Activated CD4-positive, alpha-beta T cell treated with anti-CD3 and anti-CD28 coated beads, Interleukin-2, amount 50 U/mL, for 16 hours (primary cell): ENCODE measurements at places on chromosomes 13 and 19.

DNA sequence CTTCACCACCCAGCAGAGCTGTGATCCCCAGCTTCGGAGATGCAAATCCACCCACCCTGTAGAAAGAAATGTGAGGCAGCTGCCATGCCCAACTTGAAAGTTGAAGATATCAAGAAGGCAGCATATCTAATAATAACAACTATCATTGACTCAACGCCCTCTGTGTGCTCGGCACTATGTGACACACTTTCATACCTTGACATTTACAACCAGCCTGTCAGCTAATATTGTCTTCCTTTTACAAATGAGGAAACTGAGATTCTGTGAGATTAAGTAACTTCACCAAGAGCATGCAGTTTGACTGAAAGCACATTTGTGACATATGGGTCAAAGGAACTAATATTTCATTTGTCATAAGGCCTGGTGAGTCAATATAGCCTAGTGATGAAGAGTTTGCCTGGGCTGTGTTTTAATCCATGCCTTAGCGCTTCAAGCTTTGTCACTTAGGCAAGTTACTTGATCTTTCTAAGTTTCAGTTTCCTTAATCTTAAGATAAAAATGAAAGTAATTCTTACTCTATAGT lies 137.0 kb downstream of the FLT1 start:
- DNase-seq, result peak; percentile 16

- DNase-seq, result no peak
These were observed 5.3 kb upstream of the PROZ start for GRCh38 chr13:113152984-113153809.

DNA sequence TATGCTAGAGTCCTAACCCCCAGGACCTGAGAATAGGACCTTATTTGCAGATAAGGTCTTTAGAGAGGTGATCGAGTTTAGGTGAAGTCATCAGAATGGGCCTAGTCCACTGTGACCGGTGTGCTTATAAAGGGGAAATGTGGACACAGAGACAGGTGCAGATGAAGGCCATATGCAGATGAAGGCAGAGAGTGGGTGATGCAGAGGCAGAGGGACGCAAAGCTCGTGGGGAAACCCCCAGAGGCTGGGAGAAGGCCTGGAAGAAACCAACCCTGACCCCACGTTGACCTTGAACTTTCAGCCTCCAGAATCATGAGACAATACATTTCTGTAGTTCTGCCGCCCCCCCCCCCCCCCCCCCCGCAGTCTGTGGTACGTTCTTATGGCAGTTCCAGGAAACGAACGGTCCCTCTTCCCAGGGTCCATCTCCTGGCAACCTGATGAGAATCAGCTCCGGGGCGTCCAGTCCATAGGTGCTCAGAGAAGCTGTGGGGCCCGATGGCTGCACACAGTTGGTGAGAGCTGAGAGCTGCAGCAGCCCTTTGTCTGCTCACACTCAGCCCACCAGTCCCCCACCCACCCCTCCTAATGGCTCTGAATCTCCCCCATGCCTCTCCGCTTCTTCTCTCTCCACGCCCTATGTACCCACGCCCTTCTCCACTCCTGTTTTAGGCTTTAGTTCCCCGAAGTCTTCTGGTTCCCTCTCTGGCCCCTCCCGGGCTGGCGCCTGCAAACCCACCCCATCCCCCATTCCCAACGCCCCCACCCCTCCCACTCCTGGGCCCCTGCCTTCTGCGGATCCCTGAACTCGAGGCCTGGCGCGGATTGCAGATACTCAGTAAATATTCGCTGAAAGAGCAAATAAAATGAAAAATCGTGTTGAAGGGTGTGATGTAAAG lies 218.3 kb upstream of the MAB21L1 start:
- no peak for DNase-seq

GRCh38 chr19:42270346-42271044 lies 1.4 kb downstream of the CIC start:
- DNase-seq, result peak; percentile 73

DNA sequence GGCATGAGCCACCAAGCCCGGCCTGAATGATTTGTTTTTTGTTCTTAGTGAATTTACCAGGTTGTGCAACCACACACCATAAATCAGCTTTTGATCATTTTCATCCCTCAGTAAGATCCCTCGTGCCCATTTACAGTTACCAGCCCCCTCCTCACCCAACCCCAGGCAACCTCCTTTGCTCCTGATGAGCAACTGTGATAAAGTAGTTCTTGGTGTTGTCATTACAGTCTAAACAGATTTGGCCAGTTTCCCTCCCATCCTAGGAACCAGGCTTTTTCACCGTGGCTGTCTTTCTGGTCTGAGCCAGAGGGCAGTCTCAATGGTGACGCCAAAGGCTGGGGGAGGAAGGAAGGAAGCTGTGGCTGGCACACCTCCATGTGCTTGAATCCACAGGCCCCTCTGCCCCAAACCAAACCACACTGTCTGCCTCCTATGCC lies 61.2 kb upstream of the WDFY2 start:
- peak; percentile 63 for DNase-seq

DNA sequence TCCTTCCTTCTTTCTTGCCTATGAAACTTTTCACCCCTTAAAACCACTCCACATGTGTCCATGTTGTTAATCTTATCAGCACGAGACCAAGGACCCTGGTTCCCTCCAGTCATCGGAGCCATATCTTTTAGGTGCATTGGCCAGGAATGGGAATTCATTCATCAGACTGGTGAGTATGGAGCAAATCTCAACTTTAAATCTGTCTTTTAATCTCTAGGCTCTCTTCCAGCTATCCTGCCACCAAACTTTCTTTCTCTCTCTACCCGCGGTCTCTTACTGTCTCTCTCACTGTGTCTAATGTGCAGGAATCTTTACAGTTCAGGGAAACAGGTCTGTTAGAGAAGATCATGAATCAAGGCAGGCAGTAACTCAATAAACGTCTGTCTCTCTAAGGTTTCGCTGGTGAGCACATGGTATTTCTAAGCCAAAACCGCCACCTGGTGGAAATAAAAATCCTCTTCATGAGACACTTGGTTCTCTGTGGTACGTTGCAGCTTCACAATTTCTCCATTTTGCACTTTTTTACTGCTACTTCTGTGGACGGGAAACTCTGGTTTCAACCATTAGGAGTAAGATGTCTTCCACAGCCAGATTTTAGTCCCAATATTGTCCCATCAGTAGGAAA lies 16.1 kb downstream of the LGALS16 start:
- peak; percentile 74 for DNase-seq

GRCh38 chr19:42269478-42270345 lies 660 bp downstream of the CIC start:
- DNase-seq, result no peak

DNA sequence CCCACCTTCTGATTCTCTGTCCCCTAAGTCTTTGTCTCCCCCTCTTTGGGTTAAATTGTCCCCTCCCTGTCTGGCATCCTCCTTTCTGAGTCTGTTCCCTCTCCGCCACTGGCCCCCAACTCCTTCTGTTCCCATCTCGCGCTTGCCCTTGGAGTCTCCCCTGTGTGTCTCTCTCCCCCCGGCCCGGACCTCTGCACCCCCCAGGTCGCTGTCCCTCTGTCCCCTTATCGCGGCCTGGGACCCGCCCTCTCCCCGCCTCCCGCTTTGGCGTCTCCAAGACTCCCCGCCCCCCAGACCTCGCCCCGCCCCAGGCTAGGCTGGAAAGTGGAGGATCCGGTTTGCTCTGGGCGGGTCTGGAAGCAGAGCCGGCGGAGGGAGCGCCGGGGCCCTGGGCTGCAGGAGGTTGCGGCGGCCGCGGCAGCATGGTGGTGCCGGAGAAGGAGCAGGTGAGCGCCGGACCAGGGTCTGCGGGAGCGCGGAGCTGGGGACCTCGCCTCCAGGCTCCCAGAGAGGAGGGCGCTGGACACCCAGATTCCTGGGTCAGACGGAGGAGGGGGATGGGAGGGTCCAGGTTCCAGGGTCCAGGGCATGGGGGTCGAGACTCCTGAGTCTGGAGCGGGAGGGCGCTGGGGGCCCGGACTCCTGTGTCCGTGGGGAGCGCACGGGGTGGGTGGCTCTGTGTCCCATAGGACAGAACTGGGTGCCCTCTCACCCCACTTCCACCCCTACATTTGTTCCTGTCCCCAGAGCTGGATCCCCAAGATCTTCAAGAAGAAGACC lies at the start of gene TRPM4:
Gene TRPM4, plus strand, starts transcription at position 348 of the 780 bp plus-strand sequence. Its CDS starts 75 bp downstream, at position 423.
- DNase-seq, result peak; percentile 41

- DNase-seq, result no peak
These were observed 419.3 kb upstream of the NBEA start for GRCh38 chr13:34522808-34523207.

DNA sequence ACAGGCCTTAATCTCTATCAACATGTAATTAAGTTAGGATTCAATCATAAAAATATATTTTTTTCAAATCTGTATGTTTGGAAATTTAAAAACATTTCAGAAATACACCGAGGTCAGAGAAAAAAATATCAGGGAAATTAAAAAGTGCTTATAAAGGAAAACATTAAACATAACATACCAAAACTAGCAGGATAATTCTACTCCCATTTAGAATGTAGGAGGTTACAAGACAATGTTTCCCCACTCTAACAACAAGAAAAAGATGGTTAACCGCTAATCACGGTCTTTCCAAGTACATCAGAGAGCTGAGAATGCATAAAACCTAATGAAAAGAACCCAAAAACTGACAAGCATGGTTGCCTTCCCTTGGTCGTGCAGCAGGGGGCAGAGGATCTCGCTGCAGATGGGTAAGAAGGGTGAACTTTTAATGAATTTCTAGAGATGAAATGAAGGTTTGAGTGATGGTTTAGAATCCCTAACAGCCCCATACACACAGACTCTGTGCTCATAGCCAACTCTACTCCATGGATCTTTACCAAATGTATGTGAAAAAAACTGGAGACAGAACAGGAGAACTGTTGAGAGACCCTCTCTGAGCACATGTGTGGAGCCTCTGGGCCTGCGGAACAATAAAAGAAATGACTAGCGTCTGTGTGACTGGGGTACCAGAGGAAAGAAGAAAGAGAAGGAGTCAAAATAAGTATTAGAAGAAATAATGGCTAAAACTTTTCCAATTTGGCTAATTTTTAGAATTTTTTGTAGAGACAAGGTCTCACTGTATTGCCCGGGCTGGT lies 51.3 kb upstream of the LSM14A start:
- peak; percentile 53 for DNase-seq

GRCh38 chr13:92976657-92977056 lies 249.9 kb upstream of the GPC6 start:
- no peak for DNase-seq

DNA sequence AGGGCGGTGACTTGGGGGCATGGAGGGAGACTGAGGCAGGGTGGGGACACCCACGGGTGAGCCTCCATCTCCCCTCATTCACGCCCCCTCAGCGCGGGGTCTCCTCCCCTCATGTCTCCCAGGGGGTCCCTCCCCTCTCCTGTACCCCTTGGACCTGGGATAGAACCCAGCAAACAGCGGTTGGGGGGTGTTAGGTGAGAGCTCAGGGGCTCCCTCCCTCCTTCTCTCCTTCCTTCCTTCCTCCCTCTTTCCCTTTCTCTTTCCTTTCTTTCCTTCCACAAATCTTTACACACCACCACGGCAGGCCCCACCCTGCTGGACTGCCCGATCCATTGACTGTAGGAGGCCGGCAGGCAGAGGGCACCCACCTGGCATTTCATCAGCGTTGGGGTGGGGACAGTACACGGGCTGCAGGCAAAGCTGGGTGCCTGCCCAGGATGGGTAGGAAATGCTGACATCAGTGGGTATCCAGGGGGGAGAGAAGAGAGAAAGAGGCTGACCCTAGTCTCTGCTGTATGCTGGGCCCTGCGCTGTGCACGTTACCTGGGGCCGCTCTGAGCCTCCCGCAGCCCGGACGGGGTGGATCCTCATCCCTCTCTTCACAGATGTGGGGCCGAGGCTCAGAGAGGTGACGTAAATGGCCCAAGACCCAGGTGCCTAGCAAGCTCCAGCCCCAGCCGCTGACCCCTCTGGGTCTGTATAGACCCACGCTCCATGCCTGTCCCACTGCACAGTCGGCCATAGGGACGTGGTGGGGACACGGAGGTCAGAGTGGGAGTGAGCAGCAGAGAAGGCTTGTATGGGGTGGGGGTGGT lies 3.5 kb downstream of the SSC5D start:
- no peak for DNase-seq

GRCh38 chr19:55449469-55449868 lies 6.4 kb upstream of the SHISA7 start:
- no peak for DNase-seq
